ENCODE measurements at places on chromosomes 3 and 15.

- DNase-seq: no peak
Measured at GRCh38 chr3:192899540-192899982, 18.1 kb downstream of the MB21D2 start.

- no peak for DNase-seq
Measured at GRCh38 chr3:103127737-103128136, 692.9 kb downstream of the ZPLD1 start.

DNA sequence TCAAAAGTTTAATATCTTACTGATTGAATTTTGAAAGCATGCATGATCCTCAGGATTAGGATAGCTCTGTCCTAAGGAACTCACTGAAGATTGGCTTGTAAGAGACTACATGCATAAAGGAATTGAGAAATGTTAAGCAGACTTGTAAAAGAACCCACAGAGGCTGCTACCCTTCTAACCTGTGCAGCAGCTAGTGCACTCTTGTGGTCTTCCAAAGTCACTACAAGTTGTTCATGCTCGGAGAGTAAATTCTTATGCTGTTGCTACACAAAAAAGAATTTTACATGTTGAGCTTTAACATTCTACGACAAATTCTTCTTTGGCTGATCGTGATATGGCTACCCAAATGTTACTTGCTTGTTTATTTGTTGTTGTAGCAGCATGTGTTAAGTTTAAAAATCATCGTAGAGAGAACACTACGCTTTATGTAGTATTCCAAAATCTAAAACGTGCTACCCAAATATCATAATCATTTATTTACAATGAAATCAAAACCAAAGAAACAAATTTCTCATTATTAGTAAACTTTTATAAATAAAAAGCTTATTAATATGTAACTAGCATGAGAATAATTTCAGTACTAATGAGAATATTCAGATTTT lies 55.0 kb downstream of the GOLIM4 start:
- DNase-seq: no peak

DNA sequence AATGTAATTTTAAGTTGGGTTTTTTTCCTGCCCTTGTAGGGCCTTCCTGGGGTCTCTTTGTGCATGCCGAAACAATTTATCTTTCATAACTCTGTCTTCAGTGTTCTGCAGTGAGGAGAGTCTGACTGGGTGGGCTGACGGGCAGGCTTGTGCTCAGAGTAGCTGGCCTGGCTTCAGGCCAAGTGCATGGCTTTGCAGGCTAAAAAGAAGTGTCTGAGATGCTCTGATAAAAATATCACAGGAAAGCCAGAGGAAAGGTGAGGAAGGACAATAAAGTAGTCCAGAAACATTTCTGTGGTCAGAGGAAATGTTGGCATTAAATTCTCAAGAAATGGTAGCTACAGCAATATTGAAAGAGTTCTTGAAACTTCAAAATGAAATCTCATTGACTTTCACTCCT lies 25.5 kb downstream of the ST3GAL6 start:
- no peak for DNase-seq

GRCh38 chr3:32822609-32823498 lies 5.1 kb downstream of the TRIM71 start:
- no peak for DNase-seq

GRCh38 chr3:170204023-170204472 lies 18.2 kb upstream of the PRKCI start:
- no peak for DNase-seq

- no peak for DNase-seq
Measured at GRCh38 chr3:28210968-28211713, 30.3 kb upstream of the CMC1 start.

- no peak for DNase-seq
Measured at GRCh38 chr3:54123003-54123775, 837 bp downstream of the CACNA2D3 start.

GRCh38 chr3:141112686-141113297 lies 61.6 kb downstream of the SPSB4 start:
- DNase-seq: no peak

GRCh38 chr3:121529308-121529707 lies 16.5 kb downstream of the POLQ start:
- no peak for DNase-seq

DNA sequence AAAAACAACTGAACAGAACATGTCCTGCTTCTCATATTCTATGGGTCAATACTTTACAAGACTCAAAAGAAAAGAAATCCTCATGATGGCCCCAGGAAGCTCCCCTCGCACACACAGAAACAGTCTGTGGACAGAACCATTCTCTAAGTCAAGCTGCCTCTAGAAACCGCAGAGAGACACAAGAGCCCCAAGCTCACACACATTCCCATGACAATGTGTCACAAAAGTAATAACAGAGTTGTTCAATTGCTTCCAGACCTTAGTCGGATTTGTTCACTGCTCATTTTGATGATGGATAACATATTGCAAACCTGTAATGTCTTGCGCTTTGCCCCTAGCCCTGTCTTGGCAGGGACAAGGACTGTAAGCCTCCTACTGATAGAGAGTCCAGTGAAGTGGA lies 60.9 kb downstream of the UMPS start:
- DNase-seq: no peak

GRCh38 chr3:183172051-183172639 lies 9.6 kb upstream of the LAMP3 start:
- no peak for DNase-seq

DNA sequence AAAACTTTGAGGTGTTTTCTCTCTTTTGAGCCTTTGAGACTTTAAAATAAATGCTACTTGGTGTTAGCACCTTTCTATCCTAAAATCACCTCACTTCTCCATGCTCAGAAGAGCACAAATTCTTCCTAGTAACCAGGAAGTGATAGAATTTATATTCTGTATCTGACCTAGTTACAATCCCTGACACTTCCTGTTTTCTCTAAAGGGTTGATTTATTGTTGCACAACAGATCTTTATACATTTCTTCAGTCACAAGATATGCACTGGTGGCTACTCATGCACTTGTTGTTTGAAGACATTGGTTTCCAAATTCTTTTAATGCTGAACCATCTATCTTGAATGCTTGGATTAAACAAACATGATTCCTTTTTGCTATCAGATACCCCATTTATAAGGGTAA lies 47.2 kb upstream of the CNTN3 start:
- DNase-seq: no peak

DNA sequence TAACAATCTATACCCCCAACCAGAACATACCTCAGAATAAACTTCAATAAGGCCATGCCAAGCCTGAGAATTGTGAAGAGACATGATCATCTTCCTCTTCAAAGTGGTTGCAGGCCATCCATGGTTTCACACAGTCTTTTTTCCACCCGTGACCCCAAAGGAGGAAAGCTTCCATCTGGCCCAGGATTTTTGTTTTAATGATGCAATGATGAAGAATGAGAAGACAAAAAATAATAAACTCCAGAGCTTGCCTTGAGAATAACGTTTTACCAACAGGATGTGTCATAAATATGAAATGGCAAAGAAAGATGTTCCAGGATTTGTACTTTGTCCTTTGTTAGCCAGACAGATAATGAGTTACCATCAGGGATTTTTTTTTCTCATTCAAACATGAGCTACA lies 201.9 kb downstream of the WNT5A start:
- no peak for DNase-seq

- DNase-seq: no peak
Measured at GRCh38 chr3:112984485-112984884, 6.3 kb upstream of the GTPBP8 start.

- no peak for DNase-seq
Measured at GRCh38 chr15:60525341-60526039, 46.5 kb upstream of the ICE2 start.

- no peak for DNase-seq
Measured at GRCh38 chr3:73136941-73137340, 75.5 kb downstream of the EBLN2 start.

- no peak for DNase-seq
Measured at GRCh38 chr15:88258093-88258641, 1.6 kb upstream of the NTRK3 start.

- DNase-seq: no peak
Measured at GRCh38 chr15:51284871-51285270, 53.5 kb downstream of the CYP19A1 start.

DNA sequence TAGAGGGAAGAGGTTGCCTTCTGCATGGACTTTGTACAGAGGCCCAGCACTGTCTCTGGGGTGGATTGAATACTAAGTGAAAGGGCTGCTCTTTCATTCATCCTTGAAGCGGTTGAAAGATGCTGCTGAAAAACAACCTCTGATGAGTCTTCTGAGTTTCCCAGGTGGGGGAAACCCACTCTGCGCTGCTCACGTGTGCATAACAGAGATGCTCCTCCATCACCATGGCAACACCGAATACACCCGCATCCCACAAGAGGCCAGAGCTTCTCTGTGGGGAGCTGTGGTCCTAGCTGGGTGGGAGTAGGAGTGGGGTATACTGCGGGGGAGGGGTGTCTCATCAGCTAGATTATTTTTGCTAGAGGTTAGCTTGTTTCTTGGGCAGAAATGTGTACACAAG lies 6.1 kb upstream of the SYN2 start:
- no peak for DNase-seq

GRCh38 chr3:36372534-36372935 lies 7.8 kb upstream of the STAC start:
- no peak for DNase-seq

- DNase-seq: peak; percentile 35
Measured at GRCh38 chr3:148992027-148992634, 791 bp downstream of the GYG1 start.

- no peak for DNase-seq
Measured at GRCh38 chr15:57256939-57257338, 119.4 kb upstream of the CGNL1 start.

GRCh38 chr3:51799879-51800749 lies 21.1 kb upstream of the IQCF6 start:
- no peak for DNase-seq

GRCh38 chr3:43497905-43498365 lies 123.9 kb downstream of the ANO10 start:
- DNase-seq: no peak

DNA sequence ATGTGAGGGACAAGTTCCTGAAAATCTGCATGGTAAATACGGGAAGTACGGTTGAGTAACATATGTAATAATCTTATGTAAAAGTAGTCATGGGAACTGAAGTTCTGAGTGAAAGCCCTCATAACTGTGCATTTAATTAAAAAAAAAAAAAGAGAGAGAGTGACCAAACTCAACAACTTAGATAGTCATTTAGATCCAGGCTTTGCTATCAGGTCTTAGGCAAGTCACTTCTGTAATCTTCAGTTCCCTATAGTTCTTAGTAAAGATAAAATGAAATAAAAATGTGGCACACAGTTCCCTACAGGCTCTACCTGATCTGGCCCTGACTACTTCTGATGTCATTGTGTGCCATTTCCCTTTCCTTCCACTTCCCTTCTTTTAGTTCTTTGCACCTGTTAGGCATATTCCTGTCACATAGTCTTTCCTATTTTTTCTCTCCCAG lies 15.0 kb downstream of the RNF111 start:
- DNase-seq: no peak

DNA sequence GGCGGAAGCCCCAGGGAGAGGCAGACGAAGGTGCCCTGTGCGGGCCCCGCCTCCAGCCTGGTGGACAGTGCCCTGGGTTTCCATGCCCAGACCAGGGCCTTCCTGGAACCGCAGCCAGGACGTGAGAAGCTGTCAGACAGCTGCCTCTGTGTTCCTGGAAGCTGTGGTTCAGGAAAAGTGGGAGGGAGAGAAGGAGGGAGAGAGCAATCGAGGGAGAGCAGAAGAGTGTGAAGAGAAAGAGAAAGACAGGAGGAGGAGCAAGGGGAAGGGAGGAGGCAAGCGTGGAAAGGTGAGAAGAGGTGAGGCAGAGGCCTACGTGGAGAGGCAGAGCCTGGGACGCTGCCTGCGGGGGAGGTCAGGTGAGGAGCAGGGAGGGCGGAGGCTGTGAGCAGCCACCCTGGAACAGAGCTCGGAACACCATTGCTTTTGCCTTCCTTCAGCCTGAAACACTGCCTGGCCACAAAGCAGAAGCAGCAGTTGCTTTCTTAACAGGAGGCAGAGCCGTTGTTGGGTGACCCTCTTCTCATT lies 18.6 kb downstream of the ZDHHC19 start:
- no peak for DNase-seq

GRCh38 chr3:184574515-184575417 lies 13.2 kb downstream of the EPHB3 start:
- no peak for DNase-seq

GRCh38 chr3:166265153-166265552 lies 427.9 kb upstream of the BCHE start:
- no peak for DNase-seq

DNA sequence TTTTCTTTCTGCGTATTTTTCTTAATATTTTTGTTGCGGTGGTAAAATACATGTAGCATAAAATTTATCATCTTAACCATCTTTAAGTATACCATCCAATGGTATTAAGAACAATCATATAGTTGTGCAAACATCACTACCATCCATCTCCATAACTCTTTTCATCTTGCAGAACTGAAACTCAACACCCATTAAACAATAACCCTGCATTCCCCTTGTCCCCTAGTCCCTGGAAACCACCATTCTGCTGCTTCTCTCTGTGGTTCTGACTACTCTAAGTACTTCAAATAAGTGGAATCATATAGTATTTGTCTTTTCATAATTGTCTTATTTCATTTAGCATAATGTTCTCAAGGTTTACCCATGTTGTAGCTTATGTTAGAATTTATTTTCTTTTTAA lies 67.3 kb upstream of the EOMES start:
- DNase-seq: no peak

DNA sequence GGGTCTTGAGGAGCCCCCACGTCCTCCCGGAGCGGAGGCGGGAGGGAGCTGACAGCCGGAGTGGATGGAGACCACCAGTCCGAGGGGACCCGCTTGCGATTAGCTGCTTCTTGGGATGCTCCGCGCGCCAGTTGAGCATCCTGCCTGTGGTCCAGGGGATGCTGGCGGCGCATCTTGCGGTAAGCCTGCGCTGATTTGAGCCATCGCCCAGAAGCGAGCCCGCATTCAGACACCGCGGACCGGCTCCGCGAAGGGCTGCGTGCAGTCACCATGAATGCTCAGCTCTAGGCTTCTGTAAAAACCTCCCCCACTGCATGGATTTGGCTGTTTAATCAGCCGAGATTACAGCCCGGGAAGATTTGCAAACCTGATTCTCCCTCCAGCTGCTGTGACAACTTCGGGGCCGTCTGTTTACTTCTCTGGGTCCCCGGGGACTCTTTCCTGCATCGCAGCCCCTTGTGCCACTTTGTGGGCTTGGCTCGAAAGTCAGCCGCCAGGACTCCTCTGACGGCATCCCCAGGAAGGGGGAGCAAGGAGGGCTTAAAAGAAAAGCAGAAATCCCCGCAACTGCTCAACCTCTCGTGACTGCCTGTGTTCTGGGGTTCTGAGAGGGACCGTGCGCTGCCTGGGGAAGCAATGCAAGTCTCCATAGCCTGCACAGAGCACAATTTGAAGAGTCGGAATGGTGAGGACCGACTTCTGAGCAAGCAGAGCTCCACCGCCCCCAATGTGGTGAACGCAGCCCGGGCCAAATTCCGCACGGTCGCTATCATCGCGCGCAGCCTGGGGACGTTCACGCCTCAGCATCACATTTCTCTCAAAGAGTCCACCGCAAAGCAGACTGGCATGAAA lies 171.1 kb downstream of the KCNAB1 start:
- DNase-seq: no peak

Measured in activated naive CD4-positive, alpha-beta T cell treated with anti-CD3 and anti-CD28 coated beads, Interleukin-2, amount 50 U/mL, for 16 hours (primary cell).